ENCODE measurements at places on chromosomes 12 and 14.

GRCh38 chr14:104439625-104440024 is 139.9 kb upstream of the C14orf180 start:
- DNase-seq, result no peak
- no peak overlapping the region for H3K4me3 ChIP-seq
- H3K36me3 ChIP-seq, result no peaks in the 10 kb centered on the region
- no peaks in the 10 kb centered on the region for H3K4me1 ChIP-seq

DNA sequence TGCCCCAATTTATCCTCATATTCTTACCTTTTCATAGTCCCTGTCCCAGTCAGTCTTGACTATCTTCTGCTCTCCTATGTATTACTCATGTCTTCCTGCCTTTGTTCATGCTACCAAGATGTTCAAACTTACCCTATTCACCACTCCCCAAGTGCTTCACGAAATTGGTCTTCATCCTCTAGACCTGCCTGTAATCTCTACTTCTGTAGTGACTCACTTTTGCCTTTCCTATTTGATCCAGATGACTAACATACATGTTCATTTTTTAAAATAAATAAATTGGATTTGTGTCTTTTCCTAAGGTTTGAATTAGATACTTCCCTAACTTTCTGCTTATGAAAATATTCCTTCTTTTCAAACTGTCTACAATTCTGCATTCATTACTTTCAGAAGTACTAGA is 107.7 kb upstream of the PPM1H start:
- DNase-seq, result no peak
- H3K27me3 ChIP-seq, result no peaks in the 10 kb centered on the region
- no peak overlapping the region for H3K27ac ChIP-seq
- H3K4me3 ChIP-seq, result no peak overlapping the region

DNA sequence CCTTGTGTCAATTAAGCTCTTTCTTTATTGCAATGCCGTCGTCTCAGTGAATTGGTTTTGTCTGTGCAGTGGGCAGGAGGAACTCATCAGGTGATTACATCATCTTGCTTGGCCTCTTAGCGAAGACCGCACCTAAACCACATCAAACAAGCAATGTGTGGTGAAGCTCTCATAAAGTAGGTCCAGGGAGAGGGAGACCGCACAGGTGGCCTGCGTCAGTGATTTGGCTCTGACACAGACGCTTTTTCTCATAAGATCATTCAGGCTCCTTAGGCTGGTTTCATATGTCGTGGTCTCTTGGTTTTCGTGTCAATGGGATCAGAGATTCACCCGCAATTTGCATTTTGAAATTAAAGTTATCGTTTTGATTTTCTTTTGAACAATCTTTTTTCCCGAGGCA is 6.7 kb upstream of the TESC start:
- H3K4me3 ChIP-seq, result no peak overlapping the region

GRCh38 chr14:103488960-103489359 is 33.7 kb downstream of the CKB start:
- no peak overlapping the region for H3K27ac ChIP-seq
- no peak for DNase-seq
- no peak overlapping the region for H3K4me3 ChIP-seq
- H3K36me3 ChIP-seq, result peaks cover 20% of the 10 kb centered on the region

GRCh38 chr12:15882118-15882971 is at the start of gene STRAP:
Gene STRAP (plus strand): TSS chr12:15882387. CDS start chr12:15882708, 321 bp downstream.
- no peaks in the 10 kb centered on the region for H3K27me3 ChIP-seq
- peaks cover 42% of the 10 kb centered on the region for H3K4me1 ChIP-seq
- H3K27ac ChIP-seq, result peak within 1 kb of the TSS; percentile 98
- DNase-seq, result peak; percentile 97

- no peak overlapping the region for H3K4me3 ChIP-seq
- no peaks in the 10 kb centered on the region for H3K27me3 ChIP-seq
- DNase-seq, result no peak
- H3K4me1 ChIP-seq, result peaks cover 5% of the 10 kb centered on the region
- H3K27ac ChIP-seq, result no peak overlapping the region
- peaks cover 11% of the 10 kb centered on the region for H3K36me3 ChIP-seq
Observed at GRCh38 chr12:27305673-27306456, 26.8 kb upstream of the BMAL2 start.

- peaks cover 63% of the 10 kb centered on the region for H3K4me1 ChIP-seq
- DNase-seq, result peak; percentile 29
- no peaks in the 10 kb centered on the region for H3K27me3 ChIP-seq
- peak overlapping the region; percentile 97 for H3K4me3 ChIP-seq
- H3K27ac ChIP-seq, result peak overlapping the region; percentile 96
Observed at GRCh38 chr14:99481745-99482099, 513 bp downstream of the CCNK start.

DNA sequence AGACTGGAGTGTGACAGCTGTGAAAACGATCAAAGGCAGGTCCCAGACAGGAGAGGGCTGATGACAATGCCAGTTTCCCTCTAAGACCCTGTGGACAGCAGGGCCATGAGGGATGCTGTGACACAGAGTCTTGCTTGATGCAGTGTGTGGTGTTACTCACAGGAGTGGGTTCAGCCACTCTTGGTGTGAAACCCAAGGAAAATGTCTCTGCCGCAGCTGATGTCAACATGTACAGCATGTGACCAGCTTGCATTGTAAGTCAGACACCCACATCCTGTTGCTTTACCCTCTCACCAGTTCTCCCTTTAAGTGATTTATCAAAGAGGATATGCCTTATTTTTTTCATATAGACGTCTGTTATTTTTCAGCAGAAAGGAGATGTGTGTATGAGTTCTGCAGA is 268.6 kb downstream of the BTG1 start:
- peaks cover 9% of the 10 kb centered on the region for H3K36me3 ChIP-seq
- peaks cover 71% of the 10 kb centered on the region for H3K4me1 ChIP-seq
- DNase-seq, result peak; percentile 88
- no peaks in the 10 kb centered on the region for H3K27me3 ChIP-seq

DNA sequence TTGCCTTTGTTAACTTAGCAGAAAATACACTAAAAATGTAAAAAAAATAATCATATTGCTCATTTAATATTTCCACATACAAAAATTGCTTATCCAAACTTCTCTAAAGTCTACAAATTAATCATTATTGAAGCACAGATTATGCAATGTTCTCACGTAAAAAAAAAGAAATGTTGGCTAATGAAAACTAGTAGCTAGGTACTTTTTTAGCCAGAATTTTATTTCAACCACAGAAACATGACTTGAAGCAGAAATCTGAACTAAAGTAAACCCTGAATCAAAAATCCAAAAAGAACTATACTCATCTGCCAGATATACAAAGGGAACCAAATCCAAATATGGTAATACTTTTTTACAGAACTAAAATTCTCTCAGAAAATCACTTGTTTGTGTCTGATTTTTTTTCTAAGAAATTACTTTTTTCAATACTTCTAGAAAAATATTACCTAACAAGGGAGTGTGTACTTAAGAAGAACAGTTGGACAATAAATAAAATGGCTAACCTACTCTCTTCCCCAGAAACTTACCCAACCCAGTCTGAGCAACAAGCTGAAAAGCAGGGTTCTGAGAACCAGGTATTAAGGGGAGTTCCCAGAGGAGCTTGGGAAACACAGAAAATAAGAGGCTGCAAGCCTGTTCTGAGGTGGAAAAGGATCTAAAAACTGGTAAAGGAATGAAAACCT is 78.4 kb upstream of the RAP1B start:
- peaks cover 16% of the 10 kb centered on the region for H3K4me1 ChIP-seq
- H3K27ac ChIP-seq, result no peak overlapping the region
- H3K4me3 ChIP-seq, result no peak overlapping the region
- H3K36me3 ChIP-seq, result no peaks in the 10 kb centered on the region
- no peak for DNase-seq
- H3K27me3 ChIP-seq, result no peaks in the 10 kb centered on the region

DNA sequence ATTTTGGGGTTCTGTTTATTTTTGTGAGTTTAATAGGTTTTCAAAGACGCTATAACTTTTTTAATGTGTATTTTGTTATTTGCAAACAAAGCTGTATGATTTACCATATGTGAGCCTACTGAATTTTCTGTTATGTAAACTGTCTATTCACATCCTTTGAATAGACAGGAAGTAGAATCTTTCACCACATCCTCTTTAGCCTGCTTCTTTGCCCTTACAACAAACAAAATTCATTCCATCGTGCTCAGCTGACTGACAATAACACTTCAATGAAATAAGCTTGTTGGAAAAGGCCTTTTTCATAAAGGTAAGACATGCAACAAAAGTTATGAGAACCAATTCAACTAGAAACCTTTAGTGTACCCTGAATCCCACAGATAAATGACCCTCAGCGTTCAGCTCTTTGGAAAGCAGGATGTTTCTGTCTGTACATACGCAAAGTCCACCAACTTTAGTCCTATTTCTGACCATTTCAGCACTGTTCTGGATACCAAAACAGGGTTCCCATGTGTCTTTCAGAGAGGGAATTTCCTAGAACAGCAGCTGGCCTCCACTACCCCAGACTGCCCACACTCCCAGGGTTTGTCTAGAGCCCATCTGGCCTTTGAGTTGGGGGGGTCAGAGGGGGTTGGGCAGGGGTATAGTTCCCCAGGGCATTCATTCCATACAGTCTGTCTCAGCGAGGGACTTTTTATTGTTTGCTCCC is 71.3 kb downstream of the DUSP6 start:
- H3K27ac ChIP-seq, result peak overlapping the region; percentile 88
- H3K4me3 ChIP-seq, result no peak overlapping the region
- peaks cover 33% of the 10 kb centered on the region for H3K4me1 ChIP-seq
- H3K36me3 ChIP-seq, result peaks cover 2% of the 10 kb centered on the region
- no peaks in the 10 kb centered on the region for H3K27me3 ChIP-seq

- H3K4me1 ChIP-seq, result no peaks in the 10 kb centered on the region
- DNase-seq, result no peak
- H3K27me3 ChIP-seq, result peaks cover 11% of the 10 kb centered on the region
- no peaks in the 10 kb centered on the region for H3K36me3 ChIP-seq
Observed at GRCh38 chr12:76866726-76867125, 12.1 kb downstream of the CSRP2 start.

DNA sequence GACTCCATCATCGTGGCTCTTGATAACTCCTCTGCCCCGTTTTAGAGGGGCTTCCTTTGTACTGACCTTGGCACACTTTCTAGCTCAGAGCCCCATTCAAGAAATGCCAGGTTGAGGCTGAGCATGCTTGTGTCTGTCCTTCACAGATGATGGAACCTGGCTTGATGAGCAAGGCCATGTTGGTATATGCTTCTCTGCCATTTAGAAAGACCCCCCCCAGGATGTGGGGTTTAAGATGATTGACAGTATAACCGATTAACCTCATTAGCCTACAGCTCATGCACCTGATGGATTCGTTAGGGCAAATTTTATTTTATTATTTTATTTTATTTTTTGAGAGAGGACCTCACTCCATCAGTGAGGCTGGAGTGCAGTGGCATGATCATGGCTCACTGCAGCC is 21.0 kb downstream of the BATF start:
- peaks cover 87% of the 10 kb centered on the region for H3K4me1 ChIP-seq
- peaks cover 69% of the 10 kb centered on the region for H3K36me3 ChIP-seq
- peak overlapping the region; percentile 98 for H3K27ac ChIP-seq
- H3K4me3 ChIP-seq, result peak overlapping the region; percentile 59

- no peaks in the 10 kb centered on the region for H3K27me3 ChIP-seq
- peak overlapping the region; percentile 80 for H3K4me3 ChIP-seq
- peaks cover 30% of the 10 kb centered on the region for H3K4me1 ChIP-seq
- H3K36me3 ChIP-seq, result peaks cover 1% of the 10 kb centered on the region
Observed at GRCh38 chr12:122423258-122424165, 1.0 kb upstream of the CLIP1 start.

GRCh38 chr12:121697093-121697698 is 15.4 kb upstream of the TMEM120B start:
- H3K4me3 ChIP-seq, result no peak overlapping the region
- DNase-seq, result peak; percentile 27
- H3K4me1 ChIP-seq, result no peaks in the 10 kb centered on the region
- no peaks in the 10 kb centered on the region for H3K27me3 ChIP-seq

GRCh38 chr12:94663702-94664101 is 13.3 kb upstream of the TMCC3 start:
- H3K4me3 ChIP-seq, result no peak overlapping the region
- no peaks in the 10 kb centered on the region for H3K36me3 ChIP-seq
- peaks cover 5% of the 10 kb centered on the region for H3K27me3 ChIP-seq
- H3K27ac ChIP-seq, result no peak overlapping the region
- H3K4me1 ChIP-seq, result no peaks in the 10 kb centered on the region
- no peak for DNase-seq

DNA sequence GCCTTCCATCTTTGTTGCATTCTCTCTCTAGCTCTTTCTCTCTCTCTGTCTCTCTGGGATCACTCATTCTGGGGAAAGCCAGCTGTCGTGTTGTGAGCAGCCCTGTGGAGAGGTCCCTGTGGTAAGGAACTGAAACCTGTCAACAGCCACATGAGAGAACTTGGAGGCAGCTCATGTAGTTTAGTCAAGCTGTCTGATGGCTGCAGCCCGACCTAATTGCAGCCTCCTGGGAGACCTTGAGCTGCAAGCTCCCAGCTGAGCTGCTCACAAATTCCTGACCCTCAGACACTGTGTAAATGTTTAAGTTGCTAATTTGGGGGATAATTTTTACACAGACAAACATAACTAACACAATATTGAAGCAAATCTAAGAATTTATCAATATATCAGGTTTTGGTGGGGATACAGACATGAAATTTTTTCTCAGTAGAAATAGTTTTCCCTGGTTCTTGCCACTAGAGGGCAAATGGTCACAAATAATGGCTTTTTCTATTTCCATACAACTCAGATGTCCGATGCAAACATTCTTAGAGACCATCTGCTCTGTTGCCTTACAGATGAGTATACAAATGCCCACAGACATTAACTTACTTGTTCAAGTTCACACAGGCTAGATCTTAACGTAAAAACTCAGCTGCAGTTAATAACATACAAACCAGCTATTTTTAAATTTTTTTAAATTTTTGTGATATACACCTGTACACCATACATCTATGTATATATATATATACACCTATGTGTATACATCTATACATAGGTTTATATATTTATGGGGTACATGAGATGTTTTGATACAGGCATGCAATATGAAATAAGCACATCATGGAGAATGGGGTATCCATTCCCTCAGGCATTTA is 15.5 kb upstream of the KRR1 start:
- H3K4me1 ChIP-seq, result peaks cover 6% of the 10 kb centered on the region
- no peak overlapping the region for H3K27ac ChIP-seq
- H3K4me3 ChIP-seq, result no peak overlapping the region
- H3K27me3 ChIP-seq, result peaks cover 27% of the 10 kb centered on the region
- DNase-seq, result peak; percentile 35

- no peak for DNase-seq
- H3K27me3 ChIP-seq, result no peaks in the 10 kb centered on the region
- H3K4me3 ChIP-seq, result no peak overlapping the region
- H3K27ac ChIP-seq, result peak overlapping the region; percentile 84
- peaks cover 73% of the 10 kb centered on the region for H3K4me1 ChIP-seq
- H3K36me3 ChIP-seq, result peaks cover 41% of the 10 kb centered on the region
Observed at GRCh38 chr12:92597118-92597517, 105.7 kb upstream of the PLEKHG7 start.

Measured in activated CD4-positive, alpha-beta T cell treated with anti-CD3 and anti-CD28 coated beads for 36 hours (primary cell).